Keratinocyte (primary cell): ENCODE measurements at places on chromosomes 1 and 21.

DNA sequence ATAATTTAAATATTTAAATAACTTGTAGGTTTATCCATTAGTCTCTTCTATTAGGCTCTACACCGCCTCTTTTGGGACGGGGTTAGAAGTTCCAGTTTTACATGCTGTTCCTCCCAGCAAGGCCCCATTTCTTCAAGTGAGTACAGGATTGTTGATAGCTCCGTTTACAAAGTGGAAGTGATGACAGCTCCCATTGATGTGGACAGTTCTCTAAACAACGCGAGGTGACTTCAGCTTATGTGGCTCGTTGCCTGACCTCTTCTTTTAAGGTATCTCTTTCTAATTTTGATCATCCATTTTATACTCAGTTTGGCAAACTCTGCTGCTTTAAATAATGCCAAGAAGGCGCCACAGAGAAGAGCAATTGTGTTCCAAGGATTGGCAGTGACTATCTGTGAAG, 49.7 kb downstream of the PACC1 start:
- DNase-seq: no peak

DNA sequence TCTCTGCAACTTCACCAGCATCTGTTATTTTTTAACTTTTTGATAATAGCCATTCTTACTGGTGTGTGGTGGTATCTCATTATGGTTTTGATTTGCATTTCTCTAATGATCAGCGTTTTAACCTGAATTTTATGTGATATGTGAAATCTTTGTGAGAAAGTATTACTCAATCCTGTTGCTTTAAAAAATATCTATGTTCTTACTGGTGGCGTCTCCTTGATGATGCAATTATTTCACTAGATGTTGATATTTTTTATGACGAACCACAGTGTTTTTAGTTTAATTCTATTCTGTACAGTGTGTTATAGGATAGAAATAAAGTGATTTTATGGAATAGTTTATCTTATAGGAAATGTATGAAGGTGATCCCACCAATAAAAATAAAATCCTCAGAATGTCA, 54.7 kb upstream of the GPR88 start:
- no peak for DNase-seq

DNA sequence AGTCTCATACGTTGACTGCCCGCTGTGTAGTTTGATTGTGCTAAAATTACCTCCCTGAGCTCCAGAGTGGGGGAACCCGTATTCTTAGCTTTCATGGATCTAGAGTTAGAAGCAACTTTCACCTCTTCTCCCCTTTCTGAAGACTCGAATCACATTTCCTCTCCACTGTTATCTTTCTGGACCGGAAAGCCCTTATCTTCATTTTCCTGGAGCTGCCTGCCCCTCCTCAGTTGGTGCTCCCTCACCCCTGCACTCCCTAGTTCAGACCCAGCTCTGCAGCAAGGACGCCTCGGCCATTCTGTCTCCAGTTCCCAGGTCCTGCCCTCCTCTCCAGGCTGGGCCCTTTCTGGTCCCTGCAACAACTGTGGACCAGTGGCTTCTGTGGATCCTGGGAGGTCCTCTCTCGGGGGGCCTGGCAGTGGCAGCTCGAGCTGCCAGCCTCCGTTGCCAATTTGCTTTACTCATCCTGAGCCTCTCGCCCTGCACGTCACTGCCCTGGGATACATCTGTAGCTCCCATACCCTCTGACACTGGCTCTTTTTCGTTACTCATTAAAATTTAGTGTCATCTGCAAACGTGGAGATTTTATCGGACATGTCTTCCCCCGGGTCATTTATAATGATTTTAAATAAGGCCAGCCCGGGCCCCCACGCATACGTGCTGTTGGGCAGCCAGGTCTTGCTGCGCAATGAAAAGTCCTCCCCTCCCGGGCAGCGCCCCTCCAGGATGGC, 141.5 kb upstream of the VAMP3 start:
- DNase-seq: no peak

DNA sequence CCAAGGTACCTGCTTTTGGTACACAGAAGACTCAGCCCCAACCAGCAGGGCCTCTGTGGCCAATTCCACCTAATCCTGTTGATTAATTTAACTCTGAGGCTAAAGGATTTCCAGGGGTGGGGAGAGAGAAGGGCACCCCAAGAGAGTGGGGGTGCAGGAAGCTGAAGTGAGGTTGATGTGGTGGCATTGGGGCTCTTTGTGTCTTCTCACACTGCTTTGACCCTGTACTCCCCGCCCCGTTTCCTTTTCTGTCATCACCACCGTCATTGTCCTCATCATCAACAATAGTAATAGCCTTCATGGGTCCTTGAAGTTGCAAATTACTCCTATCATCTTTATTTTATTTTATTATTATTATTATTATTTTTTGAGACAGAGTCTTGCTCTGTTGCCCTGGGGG, 55.9 kb downstream of the PAX7 start:
- DNase-seq: no peak

DNA sequence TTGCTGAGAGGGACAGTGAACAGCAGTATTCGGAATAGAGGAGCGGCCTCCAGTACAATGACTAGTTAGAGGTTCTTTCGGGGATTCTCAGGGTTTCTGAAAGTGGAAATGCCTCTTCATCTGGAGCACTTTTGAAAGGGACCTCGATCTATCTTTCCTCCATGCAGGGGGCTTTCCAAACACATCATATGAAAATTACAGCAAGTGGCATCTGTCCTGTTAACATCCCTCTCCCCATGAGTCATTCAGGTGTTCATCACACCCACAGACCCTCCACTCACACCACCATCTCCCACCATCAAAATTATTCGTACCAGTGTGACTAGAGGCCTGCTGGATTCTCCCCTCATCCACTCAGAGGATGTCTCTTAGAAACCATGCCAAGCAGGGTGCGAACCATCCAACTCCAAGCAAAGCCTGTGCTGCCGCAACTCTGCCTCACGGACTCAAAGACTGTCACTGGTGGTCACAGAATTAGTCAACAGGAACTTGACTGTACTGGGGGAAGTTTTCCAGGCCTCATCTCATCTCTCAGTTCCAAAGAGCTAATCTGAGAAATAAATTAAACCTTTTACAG, 211.1 kb downstream of the MRPL39 start:
- DNase-seq: no peak

DNA sequence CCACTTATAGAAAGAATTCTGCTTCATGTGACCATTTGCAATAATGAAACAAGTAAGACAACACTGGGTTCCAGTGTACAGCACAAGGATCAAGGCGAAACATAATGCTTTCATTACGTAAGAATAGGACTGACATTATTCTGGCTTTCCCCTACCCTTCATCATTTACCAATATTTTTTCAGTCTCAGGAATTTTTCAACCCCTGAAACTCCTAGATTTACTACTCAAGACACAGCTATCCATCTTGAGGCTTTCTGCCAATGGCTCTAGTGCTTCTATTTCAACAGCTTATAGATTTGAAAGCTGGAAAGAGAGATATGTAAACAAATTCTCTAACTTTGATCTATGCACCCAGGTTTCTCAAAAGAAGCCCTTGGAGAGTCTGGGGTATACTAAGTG, 48.4 kb downstream of the WLS start:
- DNase-seq: no peak

DNA sequence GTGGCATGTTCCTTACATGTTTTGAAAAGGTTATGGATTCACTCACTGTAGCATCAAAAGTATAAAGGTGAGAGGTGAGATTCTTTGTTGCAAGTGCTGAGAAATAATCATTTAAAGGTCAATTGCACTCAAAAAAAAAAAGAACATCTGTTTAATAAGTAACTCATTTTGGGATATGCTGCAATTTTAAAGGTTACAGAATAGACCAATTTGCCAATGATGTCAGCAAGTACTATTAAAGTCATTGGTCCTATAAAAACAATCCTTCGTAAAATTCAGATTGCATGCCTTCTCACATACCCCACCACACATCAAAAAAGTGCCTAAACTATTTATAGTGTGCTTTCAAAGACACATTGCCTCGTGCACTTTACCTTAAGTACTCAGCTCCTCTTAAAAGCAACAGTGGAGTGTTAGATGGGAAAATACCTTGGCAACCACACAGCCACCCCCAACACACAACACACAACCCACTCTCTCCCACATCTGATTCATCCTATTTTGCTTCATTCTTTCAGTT, 218.2 kb upstream of the ADGRL2 start:
- no peak for DNase-seq

GRCh38 chr21:33797565-33797964, 118.0 kb downstream of the ATP5PO start:
- DNase-seq: no peak

DNA sequence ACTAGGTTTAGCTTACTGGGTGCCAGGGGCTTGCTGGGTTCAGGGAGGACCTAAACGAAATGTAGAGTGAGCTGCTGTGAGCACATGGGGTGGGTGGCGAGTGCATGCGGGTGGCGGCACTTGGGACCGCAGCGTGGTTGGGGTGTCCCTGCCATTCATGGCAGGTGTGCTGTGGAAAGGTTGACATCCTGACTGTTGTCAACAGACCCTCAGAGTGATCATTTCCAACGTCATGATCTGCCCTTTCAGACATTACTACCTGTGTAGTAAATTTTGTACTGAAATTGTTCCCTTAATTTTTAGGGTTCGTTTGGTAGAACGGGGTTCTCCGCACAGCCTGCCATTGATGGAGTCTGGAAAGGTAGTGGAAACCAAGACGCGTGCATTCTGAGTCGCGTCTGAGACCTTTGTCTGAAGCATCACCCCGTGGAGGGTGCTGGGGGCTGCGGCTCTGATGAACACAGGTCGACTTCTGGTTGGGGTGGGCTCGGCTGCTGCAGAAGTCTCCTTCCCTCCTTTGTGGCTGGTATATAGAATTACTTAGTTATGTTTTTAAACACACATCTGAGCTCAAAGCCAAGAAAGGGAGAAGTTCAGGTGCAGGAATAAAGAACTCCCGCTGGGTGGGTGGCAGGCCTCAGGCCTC, 43.3 kb downstream of the S100B start:
- DNase-seq: no peak

DNA sequence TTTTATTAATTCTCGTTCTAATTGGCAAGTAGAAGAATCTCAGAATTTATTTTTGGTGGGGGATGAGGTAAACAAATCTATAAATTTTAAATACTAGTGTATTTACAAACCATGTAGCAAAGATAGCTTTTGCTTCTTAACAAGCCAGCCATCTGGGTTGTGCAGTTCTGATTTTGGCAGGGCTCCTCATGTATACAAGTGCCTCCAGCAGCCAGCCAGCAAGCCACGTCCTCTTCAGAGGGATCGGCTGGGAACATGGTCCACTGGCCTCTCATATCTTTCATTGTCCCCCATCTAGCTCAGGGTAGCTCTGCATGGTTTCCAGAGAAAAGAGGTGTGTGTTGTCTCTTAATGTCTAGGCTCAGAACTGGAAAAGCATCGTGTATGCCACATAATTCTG, 659.1 kb downstream of the MRPL39 start:
- DNase-seq: no peak

DNA sequence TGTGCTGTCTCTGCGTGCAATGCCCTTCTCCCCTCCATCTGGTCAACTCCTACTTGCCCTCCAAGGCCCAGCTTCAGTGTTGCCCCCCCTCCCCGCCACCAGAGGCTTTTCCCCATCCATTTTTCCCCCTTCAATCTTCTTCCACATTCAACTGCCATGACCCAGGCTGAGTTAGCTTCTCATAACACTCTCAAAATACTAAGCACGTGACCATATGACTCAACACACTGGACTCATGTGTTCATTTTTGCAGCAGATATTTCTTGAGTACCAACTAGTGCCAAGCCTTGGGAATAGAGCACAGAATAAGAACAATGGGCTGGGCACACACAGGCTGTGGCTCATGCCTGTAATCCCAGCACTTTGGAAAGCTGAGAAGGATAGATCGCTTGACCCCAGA, 132.1 kb downstream of the IGSF21 start:
- DNase-seq: no peak

DNA sequence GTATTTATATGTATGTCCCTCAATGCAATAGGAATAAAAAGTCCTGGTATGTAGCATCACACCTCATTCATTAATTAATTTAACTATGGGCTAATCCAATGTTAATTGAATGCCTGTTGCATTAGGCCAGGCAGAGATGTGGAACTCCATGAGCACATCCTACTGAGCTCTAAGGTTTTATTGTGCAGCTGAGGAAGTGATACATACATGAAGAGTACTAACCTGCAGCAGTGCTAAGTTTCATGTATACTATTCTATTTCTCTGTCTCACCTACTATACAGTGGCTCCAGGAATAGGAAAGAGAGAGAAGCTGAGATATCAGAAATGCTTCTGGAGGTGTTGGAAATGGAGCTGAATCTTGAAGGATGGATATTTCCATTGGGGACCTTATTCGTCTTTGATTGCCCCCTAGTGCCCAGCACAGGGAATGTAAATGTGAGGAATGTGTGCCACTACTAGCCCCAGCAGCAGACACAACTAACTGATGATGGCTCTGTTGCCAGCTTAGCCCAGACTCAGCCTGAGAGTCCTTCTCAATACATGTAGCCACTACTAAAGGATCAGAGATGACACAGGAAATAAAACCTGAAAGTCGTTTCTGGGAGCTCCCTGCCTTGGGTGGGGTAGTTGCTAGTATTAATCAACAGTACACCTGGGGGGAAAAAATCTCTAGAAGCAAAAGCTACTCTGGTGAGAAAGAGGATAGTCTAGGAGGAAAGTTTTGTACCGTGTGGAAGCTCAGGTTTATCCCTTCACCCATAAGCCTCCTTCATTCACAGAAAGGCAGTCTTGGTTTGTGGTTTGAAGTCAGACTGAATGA, 173.3 kb upstream of the FOXD3 start:
- no peak for DNase-seq

DNA sequence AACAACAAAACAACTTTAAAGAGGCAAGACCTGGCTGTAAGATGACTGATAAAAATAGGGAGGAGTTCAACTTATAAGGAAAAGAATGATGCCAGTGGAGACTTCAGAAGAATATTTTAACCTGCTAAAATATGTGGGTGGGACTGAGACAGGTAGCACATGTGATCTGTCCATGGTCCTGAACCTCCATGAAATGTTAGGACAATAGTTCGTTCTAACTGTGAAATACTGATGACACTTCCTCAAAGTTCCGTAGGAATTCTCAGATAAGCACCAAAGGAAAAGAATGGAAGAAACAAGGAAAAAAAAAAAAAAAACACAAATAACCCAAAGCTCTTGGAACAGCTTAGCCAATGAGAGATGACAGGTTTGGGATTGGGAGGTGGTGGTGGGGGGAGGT, 44.7 kb downstream of the CDC42BPA start:
- no peak for DNase-seq
